BE2C (cell line): ENCODE measurements at places on chromosomes 11 and 22.
A peak's percentile ranks its signal among the peaks of the same experiment; 100 is the strongest.

- DNase-seq, result no peak
Observed at GRCh38 chr11:63711838-63712237, 30.5 kb downstream of the RTN3 start.

DNA sequence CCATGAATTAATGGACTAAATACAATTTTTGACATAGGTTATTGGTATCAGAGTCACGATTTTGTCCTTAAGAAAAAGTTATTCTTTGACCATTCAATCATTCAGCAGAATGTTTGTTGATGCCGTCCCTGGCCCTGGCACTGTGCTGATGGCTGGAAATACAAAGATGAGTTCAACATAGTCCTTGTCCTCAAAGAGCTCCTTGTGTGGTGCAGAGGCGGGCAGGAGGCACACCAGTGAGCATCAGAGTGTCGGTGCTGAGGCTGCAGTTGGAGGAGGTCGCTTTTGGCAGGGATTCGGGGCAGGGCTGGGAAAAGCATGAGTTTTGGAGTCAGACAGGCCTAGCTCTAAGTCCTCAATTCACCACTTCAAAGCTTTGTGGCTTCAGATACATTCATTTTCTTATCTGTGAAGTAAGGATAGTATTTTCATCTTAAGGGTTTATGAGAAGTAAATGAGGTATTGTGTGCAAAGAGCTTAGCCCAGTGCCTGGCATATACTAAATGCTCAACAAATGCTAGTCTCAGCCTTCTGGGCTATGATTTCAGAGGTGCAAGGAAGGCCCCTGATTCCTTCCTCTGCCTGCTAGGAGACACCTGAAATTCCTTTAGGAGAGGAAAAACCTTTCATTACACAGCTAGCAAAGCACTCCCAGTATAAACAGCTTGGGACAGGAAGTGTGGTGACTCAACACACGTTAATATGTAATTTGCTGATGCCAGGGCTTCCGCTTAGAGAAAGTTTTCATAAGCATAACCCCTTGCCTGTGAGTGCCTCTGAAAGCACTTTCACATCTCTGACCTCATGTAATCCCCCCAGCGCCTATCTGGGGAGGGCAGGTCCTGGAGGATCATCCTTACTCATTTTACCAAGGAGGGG lies 113.8 kb downstream of the NECTIN1 start:
- DNase-seq, result no peak

- DNase-seq, result no peak
Observed at GRCh38 chr11:27075192-27075591, 34.6 kb downstream of the BBOX1 start.

DNA sequence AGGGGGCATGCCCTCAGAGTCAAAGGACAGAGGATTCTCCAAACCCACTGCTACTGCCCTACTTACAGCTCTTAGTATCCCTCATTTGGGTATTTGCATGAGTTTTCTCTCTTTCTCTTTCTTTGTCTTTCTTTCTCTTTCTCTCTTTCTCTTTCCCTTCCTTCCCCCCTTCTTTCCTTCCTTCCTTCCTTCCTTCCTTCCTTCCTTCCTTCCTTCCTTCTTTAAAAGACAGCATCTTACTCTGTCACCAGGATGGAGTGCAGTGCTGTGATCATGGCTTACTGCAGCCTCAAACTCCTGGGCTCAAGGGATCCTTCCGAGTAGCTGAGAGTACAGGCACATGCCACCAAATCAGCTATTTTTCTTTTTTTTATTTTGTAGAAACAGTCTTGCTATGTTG lies 14.0 kb upstream of the MMP7 start:
- DNase-seq, result no peak

GRCh38 chr11:63929616-63930015 lies 9.2 kb upstream of the NAA40 start:
- no peak for DNase-seq

DNA sequence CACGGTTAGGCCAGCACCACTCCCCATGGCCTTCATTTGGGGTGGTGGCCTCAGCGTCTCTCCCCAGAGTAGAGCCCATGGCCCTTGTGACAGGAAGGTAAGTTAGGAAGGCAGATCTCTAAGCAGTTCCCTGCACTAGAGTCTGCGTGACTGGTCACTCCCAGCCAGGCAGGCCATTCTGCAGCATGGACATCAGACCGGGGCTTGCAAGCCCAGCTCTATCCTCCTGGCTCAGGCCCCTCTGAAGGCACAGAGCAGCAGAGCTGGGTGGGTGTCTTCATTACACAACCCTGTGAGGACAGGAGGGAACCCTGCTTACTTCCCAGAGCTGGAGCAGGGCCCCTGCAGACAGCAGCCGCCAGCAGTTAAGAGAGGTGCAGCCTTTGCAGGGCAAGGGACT lies 77.3 kb downstream of the PIWIL3 start:
- DNase-seq, result no peak

DNA sequence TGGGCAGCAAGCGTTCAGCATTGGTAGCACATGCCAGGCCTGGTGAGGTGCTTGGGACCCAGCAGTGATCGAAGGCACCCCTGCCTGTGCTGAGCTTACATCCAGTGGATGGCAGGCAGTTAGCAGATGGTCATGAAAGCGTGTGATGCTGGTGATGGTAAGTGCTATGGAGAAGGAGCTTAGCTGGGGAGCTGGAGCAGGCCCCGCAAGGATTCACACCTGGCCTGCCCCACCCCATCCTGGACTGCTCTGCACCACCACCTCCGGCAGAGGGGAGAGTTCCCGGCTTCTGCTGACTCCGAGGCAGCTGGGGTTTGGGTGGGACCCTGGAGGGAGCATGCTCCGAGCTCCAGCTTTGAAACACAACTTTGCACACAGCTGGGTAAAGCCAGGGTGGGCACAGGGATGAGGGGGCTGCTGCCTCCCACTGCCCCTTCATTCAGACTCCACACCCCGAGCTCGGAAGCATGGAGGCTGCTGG lies 16.2 kb downstream of the MPPED1 start:
- DNase-seq, result no peak

GRCh38 chr22:47396105-47396504 lies 633.7 kb downstream of the TBC1D22A start:
- no peak for DNase-seq

DNA sequence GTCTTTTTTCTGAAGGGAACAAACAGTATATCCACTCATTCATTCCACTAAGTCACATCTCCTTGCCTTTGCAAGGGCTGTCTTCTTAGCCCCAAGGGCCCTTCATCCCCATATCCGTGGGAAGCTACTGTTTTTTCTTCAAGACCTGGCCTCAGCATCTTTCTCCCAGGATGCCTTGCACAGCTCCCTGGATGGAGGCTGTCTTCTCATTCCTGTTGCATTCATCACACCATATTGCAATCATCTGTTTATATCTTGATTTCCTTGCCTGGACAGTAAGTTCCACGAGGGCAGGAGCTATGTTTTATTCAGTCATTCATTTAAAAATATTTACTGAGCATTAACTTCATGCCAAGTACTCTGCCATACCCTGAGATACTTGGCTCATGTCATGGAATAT lies 29.3 kb upstream of the NECTIN1 start:
- no peak for DNase-seq

DNA sequence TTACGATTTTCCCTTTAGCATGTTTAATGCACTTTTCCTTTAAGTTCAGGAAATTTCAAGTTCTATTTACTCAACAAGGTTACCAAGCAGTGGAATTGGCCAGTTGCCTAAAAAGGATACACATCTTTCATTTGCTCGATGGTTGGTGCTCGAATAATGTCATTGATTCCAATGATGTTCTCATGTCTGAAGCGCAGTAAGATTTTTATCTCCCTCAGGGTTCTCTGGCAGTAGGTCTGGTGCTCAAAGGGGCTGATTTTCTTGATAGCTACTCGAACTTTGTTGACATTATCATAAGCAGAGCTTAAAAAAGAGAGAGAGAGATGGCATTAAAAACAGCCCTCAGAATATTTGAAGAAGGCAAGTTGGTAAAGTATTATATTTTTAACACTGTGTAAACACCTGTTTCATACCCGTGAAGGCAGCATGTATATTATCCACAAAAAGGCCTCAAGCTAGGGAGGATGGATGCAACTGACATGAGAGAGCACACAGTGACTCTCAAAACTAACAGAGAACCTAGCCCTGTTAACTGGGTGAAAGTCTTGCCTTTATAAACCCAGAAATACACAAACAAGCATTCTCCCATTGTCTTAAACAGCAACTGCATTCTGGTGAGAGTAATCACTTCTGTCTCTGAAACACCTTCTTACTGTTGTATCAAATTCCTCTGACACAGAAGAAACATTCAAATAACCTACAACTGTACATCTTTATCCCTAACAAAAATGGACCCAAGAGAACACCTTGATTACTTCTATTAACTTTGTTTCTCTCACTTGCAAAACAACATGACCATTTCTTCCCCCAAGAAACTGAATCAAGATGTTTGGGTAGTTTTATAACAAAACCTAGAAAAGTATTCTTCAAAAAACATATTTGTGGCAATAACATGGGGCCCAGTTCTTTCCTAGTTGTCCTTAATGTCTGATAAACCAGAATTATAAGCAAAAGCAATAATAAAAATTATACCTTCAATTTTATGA lies 59.6 kb downstream of the MAPK1 start:
- no peak for DNase-seq

- peak; percentile 1 for DNase-seq
Observed at GRCh38 chr11:2525941-2526807, 81.4 kb downstream of the KCNQ1 start.

DNA sequence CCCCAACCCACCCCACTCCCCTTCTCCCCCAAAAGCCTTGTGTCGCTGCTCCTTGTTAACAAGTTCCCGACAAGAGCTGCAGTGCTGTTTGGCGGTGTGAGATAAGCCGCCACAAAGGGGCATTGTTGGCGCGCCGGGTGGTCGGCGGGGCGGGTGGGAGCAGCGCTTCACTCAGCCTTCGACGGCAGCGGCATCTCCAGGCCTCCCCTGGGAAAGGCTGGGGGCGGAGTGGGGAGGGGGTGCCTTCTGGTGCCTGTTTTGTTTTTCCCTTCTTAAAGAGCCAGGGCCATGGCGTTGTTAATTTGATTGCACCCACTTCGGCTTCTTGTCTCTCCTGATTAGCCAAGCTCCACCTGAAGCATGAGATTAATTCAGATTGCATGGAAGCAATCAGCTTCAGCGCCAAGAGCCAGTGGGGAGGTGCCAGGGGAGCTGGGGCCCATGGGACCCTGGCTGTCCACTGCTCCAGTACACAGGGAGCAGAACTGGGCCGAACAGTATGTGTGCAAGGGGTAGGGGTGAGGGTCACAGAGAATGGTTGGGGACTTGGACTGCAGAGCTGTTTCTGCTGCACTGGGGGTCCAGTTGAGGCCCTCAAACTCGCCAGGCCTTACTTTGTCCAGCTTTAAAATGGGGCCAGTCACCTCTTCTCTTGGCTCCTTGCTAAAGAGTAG lies 165.1 kb downstream of the CEP164 start:
- peak; percentile 89 for DNase-seq

GRCh38 chr11:35845860-35846259 lies 98.0 kb upstream of the LDLRAD3 start:
- no peak for DNase-seq

- DNase-seq, result no peak
Observed at GRCh38 chr11:61912991-61913698, 4.2 kb downstream of the RAB3IL1 start.

DNA sequence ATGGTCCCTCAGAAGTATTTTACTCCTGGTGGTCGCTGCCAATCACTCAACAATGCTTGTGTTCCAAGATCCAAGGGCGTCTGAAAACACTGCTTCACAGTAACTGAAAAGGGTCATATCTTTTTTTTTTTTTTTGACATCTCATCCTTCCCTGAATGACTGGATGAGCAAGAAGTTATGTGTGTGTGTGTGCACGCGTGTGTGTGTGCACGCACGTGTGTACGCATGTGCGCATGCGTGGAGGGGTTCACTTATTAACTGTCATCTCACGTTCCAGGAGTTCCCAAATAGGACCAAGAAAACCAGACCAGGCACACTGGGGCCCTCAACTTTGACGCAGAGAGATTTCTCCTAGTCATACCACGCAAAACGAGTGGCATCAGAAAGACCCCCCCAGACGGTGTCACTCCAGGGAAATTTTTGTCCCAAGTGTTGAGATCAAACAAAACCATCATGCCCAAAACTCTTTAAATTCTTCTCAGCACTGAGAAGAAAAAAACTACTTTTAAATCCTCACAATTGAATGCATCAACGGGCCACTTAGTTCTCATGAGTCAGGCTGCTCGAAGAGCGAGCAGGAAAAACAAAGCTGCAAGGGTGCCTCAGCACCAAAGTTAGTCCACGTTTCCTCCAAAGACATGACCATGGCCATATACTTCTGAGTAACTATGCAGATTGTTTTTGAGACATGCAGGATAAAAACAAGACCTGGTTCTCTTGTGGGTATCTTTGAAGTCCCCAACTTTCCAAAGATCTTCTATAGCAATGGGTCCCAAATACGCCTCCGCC lies 12.9 kb downstream of the MN1 start:
- DNase-seq, result no peak

- DNase-seq, result no peak
Observed at GRCh38 chr22:49536571-49537131, 291.0 kb downstream of the BRD1 start.

GRCh38 chr22:47698906-47699305 lies 936.5 kb downstream of the TBC1D22A start:
- no peak for DNase-seq

DNA sequence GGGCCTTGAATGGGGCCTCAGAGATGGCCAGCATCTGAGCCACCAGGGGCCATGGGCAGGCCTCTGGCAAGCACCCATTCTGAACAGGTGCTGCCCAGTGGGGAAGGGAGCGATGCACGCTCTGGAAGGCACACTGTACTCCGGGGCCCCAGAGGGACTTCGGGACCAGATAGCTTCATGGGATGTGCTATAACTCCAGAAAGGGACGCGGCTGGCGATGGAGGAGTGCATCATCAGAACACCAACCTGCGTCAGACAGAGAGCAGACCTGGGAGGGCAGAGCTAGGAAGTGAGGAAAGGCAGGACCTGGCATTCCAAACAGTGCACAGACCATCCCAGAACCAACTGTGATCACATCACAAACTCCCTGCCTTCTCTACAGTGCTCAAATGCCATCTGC lies 16.8 kb downstream of the DGCR2 start:
- DNase-seq, result no peak

DNA sequence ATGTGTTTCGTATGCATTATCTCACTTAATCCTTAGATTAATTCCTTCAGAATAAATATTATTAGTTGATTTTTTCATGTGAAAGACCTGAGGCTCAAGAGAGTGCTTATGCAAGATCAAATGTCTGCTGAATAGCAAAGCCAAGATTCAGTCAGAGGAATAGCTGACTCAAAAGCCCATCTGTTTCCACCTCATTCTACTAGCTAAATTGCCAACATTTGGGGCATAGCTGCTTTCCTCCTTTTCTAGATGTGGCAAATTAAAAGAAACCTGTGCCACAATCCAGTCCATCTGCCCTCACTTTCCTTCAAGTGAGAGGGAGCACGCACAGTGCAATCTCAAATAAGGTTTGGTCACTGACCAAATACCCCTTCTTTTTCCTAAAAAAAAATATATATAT lies 121.1 kb downstream of the PAX6 start:
- DNase-seq, result no peak

DNA sequence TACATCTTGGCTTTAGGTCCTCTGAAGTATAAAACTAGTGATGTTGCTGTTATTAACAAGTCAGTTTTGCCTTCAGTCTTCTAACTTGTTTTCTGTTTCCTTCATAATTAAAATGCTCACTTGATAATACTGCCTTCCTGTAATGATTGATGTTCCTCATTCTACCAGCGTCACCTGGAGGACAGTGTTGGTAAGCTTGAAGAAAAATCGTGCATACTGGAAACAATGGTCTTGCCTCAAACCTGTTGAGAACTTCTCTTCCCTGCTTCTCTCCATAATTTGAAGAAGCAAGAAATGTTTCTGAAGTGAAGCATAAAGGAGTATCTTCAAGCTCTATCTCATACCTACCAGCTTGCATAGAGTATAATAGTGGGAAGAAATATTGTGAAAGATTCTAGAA lies 3.0 kb downstream of the YWHAH start:
- DNase-seq, result no peak

GRCh38 chr11:128421577-128422330 lies 165.6 kb downstream of the ETS1 start:
- DNase-seq, result peak; percentile 47
